ENCODE measurements at places on chromosomes 6 and 20.

DNA sequence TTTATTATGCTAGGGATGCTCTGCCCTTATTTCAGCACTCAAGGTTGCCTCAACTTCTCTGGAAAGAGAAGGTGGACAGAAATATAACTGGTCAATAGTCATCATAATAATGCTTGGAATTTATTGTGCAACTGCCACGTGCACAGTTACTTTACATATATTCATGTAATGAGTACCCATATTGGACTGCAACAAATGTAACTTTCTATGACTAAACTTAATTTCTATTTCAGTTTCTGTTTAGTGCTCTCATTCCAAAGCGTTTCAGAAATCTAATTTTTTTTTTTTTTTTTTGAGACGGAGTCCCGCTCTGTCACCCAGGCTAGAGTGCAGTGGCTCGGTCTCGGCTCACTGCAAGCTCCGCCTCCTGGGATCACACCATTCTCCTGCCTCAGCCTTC is 28.3 kb upstream of the CD83 start:
- DNase-seq: no peak

DNA sequence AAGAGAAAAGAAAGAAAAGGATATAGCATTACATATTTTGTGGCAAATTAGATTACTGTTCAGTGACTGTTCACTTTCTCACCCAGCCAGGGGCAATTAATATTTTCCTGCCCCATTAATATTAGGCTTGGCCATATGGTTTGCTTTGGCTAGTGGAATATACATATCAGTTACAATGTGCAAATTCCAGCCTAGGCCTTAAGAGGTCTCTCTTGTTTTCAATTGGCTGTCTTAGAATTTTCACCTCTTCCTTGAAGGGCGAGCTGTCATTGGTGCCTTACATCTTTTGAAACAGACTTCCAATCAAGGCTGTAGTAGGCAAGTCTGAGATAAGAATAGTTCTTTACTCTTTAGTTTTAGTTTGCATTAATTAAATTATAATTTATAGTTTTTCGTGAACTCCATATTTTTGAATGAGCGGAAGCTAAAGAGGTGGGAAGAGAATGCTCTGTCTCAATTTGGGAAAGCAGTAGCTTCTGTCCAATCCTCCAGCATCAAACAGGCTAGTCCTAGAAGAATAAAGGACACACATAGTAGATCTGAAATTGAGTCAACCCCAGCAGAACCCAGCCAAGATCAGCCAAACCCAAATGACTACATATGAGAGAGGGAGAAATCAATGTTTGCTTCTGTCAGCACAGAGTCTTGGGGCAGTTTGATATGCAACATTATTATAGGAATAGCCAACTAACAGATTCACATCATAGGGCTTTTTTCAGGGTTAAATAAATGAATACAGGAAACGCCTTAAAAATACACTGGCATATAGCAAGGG is 6.3 kb upstream of the CSNK2A1 start:
- no peak for DNase-seq

DNA sequence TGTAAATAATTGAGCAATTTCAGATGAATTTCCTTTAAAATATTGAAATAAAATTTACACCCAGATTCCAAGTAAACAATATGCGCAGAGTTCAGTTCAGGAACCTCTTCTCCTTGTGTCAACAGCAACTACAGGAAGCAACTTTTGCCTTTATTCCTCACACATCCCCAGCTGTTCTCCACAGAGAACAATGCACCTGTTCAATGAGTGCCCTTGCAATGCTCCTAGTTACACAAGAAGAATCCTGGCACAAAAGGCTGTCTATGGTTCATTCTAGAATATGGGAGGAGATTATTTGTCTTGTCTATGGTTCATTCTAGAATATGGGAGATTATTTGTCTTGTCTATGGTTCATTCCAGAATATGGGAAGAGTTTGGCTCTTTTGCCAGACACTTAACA is 454.9 kb downstream of the BTBD3 start:
- no peak for DNase-seq

GRCh38 chr6:36546920-36547645 is at the start of gene STK38:
Gene STK38, minus strand, starts transcription at chr6:36547479. Its CDS starts 7,277 bp downstream, at chr6:36540202.
- peak; percentile 73 for DNase-seq

GRCh38 chr6:84416043-84416657 is 188.7 kb upstream of the CEP162 start:
- no peak for DNase-seq

DNA sequence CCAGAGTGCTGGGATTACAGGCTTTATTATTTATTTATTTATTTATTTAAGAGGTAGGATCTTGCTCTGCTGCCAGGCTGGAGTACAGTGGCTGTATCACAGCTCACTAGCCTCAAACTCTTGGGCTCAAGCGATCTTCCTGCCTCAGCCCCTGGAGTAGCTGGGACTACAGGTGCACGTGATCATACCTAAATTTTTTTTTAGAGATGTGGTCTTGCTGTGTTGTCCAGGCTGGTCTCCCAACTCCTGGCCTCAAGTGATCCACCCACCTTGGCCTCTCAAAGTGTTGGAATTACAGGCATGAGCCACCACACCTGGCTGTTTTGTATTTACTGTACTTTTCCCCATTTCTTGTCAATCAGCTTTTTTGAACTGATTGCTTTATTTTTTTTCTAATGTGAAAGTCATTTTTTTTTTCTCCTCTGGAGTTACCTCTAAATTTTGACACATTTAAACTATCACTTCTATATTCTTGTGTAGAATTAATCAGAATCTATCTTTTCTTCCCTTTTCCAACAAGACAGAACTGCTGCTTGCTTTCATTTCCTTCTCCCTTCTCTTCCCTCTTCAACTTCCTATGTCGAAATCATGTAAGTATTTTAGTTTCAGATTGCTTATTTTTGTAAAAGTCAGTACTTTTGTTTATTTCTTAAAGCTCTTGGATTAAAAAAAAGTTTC is 12.0 kb downstream of the PANK2 start:
- no peak for DNase-seq

GRCh38 chr20:36623444-36623843 is 17.9 kb downstream of the RAB5IF start:
- no peak for DNase-seq

- DNase-seq: no peak
These were observed 43.6 kb upstream of the BHLHE23 start for GRCh38 chr20:63050406-63050805.

GRCh38 chr6:156938143-156938542 is 161.0 kb downstream of the ARID1B start:
- DNase-seq: no peak

- DNase-seq: no peak
These were observed 32.5 kb downstream of the SUN5 start for GRCh38 chr20:32971703-32972161.

GRCh38 chr20:63863798-63864544 is 1.1 kb upstream of the TPD52L2 start:
- peak; percentile 70 for DNase-seq

DNA sequence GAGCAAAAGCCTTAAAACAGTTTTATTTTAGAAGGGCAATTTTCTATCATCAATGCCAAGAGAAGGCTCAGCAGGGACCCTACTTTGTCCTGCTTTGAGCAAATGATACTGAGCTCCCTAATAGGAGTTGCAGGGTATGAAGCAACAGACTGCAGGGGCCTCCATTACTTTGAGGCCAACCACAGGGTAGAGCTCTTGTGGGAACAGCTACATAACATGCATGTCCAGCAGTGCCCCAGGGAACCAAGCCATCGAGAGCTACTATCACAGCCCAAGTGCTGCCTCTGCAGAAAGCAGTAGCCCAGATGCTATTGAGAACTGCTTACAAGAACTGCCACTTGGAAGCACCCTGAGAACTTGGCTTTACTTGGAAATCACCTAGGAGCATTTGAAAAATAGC is 222.1 kb downstream of the LAMA2 start:
- no peak for DNase-seq

DNA sequence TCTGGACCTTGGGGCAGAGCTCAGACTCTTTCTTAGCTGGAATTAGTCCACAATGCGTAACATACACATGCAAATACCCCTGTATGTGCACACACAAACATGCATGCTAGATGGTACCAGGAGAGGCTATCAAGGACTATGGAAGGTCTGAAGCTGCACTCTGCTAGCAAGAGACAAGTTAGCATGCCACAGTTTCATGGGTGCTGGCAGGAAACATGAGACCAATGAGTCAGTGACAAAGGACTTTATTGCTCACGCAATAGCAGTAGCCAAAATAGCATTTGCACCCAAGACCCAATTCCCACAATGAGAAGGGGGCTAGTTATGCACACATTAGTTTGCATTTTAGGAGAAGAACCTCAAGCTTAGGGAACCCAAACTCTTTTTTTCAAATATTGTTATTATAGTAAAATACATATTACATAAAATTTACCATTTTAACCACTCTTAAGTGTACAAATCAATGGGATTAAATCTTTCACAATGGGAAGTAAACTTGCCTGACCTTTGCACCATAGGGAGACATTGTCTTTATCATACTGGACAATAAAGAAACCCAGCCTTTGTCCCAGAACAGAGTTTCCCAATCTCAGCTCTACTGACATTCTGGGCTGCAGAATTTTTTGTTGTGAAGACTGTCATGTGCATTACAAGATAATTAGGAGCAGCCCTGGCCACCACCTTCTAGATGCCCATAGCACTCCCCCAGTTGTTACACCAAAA is 69.1 kb downstream of the NRSN1 start:
- DNase-seq: no peak

GRCh38 chr6:37459981-37460800 is 27.2 kb downstream of the CMTR1 start:
- DNase-seq: peak; percentile 5

- DNase-seq: no peak
These were observed 273.0 kb downstream of the PKHD1 start for GRCh38 chr6:51814418-51814817.

GRCh38 chr20:64109831-64110391 is 2.5 kb upstream of the NPBWR2 start:
- no peak for DNase-seq

GRCh38 chr20:43565758-43566104 is 6.9 kb downstream of the SGK2 start:
- no peak for DNase-seq

DNA sequence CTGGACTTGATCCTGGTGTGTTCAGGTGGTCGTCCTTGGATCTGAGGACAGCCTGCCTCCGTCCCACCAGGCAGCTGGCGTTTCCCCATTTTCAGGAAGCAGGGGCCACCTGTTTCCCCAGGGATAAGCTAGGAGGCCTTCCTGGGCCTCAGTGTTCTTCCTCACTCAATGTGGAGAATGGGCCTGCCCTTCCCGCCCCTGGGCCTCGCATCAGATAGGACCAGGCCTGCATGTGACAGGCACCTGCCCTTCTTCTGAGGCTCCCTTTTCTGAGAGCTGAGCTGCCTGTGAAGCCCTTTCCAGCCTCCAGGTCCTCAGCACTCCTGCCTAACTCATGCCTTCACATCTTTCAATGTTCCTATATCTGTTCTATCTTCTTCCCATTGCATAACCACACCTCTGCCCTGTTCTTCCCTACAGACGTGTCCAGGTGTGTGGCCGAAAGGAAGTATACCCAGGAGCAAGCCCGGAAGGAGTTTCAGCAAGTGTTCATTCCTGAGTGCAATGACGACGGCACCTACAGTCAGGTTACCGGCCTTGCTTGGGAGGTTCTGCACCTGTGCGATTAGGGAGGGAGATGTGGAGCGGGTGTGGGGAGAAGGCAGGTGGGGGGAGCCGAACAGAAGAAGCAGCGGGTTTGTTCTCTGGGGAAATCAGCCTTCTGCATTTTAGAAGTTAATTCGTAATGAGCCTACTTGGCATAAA is 85.1 kb downstream of the SMOC2 start:
- DNase-seq: no peak

DNA sequence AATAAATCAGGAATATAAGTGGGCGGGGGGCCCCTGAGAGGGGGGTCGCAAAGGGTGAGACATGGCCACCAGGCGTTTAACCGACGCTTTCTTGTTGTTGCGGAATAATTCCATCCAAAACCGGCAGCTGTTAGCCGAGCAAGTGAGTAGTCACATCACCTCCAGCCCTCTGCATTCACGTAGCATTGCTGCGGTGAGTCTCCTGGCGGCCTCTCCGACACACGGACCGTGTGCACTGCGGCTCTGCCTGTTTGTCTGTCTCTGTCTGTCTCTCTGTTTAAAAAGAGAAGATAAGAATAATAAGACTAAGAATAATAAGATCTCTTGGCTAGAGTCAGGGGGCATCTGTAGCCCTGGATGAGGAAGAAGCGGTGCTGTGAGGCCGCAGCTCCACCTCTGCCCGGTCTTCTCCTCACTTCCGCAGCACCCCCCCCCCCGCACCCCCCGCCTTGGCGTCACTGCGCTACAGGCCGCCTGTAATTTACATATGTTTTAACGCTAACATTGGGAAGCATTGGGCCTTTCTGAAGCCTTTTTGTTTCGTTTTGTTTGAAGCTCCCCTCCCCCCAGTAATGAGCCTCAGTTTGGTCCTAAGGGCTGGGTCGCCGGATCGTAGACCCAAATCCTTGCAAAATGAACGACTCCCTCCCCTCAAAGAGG is 993 bp downstream of the STX16 start:
- DNase-seq: no peak

- DNase-seq: no peak
These were observed 31.4 kb downstream of the HIVEP2 start for GRCh38 chr6:142913511-142914047.

GRCh38 chr20:42260184-42260583 is 642.0 kb upstream of the CHD6 start:
- no peak for DNase-seq

- peak; percentile 18 for DNase-seq
These were observed 243.4 kb downstream of the TRDN start for GRCh38 chr6:123393331-123393730.

DNA sequence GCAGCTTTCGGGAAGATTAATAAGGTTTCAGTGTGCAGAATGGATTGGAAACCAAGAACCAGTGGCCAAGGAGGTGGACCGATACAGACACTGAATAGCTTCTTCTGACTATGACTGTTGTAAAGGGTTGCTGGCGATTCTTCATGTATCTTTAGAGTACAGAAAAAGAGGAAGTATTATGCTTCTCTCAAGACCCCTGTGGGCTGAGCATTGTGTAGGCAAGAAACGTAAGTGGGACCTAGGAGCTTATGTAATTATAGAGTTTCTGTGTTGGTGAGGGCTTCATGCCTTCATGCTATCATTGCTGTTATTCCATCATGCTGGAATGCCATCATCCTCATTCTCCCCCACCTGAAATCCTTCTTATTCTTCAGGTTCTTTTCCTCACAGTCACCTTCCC is 105.4 kb upstream of the AKIRIN2 start:
- DNase-seq: no peak

All from NCI-H1930 (cell line).